ENCODE measurements at places on chromosomes 1 and 21.

GRCh38 chr1:48776393-48777218, at the start of gene BEND5:
TSS of gene BEND5 (minus strand) at chr1:48776891. CDS start at chr1:48776831, 60 bp downstream.
- DNase-seq: no peak

DNA sequence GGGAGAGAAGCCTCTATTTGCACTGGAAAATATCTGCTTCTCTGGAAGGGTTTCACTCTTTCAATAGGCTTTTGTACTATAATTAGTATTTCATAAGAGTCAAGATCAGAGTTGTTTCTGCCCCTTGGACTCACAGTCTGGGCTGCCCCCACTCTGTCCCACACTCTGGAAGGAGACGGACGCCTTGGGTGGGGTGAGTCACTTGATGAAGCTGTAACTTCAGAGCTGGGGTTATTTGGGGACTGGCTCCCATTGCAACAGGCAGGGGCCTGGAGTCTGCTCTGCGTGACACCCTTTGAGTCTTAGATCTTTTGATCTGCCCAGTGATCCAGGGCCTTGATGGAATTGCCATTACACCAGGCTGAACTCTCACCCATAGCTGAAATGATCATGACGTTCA, 4.0 kb upstream of the KCNA10 start:
- no peak for DNase-seq

DNA sequence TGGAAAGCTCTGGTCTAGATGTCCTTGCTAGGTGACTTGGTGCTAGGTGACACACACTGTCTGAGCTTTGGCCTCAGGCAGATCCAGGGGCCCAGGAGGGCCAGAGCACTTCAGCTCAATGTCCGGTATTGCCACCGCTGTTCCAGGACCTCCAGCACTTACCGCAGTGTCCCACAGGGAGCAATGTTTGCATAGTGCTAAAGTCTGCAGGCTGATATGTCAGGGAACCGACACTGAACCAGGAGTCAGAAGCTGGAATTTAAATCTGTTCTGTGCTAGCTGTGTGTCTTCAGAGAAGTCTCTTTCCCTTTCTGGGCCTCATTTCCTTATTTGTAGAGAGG, 19.3 kb downstream of the DHCR24 start:
- no peak for DNase-seq

DNA sequence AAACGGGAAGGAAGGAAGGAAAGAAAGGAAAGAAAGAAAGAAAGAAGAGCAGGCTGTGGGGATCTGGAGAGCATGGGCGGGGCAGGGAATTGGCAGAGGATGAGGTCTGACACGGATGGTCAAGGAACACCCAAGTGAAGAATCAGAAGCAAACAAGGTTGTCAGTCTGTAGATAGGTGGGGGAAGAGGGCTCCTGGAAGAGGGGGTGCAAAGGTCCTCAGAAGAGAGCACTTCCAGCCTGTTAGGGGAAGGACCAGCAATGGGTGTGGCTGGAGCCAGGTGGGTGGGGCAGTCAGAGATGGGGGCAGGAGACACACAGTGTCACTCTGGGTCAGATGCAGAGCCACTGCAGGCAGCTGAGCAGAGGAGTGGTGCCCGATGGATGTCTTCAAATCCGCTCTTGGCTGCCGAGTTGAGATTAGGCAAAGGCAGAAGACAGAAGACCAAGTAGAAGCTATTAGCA, 11.0 kb upstream of the PLA2G2C start:
- DNase-seq: no peak

DNA sequence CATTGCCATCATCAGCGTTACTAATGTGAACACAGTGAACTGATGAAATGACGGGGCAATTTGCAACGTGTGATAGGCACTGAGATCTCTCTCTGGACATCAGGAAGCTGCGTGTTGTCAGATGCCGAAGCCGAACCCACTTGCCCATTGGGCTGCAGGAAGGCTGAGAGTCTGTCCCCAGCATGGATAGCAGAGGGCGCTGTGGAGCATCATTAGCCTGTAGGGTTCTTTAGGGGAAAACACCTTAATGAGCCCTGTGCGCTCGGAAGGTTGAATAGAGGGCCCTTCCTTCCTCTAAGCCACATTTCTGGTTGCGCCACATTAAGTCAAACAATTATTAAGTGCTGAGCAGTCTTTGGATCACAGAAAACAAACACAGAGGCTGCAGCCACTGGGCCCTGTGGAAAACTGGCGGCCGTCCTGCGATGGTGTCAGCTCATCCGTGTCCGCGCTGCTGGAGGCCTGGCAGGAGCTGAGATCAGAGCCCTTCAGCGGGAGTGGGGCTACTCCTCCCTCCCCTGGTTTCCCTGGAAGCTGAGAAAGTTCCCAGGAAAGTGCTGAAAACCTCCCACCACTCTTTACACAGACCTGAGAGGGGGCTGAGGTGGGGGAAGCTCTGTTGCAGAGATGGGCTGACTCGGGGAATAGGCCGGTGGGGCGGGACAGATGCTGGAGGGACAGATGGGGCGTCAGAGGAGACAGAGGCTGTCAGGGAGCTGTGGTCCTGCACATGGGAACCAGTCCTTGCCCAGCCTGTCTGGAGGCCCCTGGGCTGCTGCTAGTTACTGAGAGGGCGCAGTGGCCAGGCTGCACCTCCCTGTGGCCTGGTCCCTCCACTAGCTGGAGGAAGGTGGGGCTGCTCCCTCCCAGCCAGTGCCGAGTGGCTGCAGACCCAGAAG, 12.7 kb downstream of the TFF2 start:
- DNase-seq: peak; percentile 70

DNA sequence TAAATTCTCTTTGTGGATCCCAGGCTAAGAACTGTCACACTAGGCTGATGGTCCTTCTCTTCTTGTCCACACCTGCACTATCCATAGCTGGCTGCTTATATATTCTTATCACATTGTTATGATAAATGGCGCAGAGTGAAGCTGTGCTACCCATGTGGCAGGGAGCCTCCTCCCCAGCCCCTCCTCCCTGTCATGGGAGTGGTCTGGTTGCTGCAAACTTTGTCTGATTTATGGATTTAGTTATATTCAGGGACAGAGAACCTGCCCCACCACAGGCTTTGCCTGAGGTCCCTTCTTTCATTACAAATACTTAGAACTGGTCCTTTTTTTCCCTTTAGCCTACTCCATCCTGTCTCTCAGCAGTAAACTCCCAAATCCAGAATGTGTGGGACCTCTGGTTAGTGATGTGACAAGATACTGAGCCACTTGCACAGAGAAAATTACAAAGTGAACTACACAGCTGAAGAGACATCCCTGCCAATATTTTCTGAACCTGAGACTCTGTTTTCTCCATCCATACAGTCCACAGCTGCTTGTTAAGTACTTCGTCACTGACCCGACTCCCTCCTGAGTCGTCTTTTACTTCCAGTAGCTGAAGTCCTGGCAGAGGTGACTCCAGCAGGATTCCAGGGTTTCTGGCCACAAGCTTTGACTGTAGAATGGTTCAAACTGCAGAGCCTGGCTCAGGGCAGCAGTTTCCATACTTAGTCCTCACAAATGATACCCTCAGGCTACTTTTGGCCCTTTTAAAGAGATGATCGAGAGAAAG, 37.6 kb downstream of the PTGFRN start:
- no peak for DNase-seq

DNA sequence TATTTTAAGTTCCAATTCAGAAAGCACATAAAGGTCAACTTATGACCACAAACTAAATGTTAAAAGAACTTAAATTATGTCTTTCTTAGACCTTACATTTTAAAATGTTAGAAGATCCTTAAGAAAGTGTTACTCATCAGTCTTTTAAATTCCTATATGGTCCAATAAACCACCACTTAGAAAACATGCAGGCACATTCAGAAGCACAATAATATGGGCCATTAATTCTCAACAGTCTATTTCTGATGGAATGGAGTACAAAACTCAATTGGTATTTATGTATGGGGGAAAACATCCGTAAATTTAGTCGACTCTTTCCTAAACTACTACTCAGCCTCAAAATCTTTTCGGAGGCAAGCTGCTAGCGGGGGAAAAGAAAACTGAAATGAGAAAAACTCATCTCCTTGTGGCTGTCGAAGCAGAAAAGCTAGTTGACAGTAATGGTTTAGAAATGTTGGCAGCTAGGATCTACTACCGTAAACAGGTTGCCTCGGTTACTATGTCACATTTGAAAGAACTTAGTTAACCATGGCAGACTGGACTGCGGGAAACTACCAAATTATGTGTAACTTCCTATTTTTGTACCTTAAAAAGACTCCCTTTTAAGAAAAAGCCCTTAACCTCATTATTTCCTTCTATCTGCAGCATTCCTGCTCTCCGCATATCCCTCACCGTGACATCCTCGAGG, 1.0 kb downstream of the TRMT1L start:
- DNase-seq: no peak

DNA sequence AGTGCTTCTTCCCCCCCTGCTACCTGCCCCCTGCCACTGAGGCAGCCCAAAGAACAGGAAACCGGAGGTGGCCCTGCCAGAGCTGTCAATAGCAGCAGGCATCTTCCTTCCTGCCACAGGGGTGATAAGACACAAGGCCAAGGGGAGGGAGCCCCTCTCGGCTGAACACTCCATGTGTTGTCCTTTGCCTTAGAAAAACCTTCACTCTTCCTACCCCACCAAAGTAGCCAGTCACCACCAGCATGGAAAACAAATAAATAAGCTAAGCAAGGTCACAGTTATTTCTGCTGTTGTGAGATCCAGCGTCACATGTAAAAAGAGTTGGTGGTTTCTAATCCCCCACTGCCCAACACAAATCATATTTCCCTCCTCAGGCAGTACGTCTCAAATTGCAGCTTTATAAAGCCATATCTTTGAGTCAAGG, 104.8 kb upstream of the DPT start:
- DNase-seq: peak; percentile 50

DNA sequence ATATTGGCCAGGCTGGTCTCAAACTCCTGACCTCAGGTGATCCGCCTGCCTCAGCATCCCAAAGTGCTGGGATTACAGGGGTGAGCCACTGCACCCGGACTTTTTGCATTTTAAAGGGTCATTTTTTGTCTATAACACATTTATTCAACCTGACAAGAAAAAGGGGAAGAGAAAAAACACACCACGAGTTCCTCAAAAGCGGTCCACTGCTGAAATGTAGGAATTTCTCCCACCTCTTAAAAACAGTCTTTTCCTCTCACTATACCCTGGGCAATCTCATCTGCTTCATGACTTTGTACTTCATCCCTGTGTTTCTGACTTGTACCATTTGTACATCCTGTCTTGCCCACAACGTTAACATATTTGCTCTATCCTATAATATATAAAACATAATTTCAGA, 413.3 kb upstream of the PTBP2 start:
- DNase-seq: no peak

DNA sequence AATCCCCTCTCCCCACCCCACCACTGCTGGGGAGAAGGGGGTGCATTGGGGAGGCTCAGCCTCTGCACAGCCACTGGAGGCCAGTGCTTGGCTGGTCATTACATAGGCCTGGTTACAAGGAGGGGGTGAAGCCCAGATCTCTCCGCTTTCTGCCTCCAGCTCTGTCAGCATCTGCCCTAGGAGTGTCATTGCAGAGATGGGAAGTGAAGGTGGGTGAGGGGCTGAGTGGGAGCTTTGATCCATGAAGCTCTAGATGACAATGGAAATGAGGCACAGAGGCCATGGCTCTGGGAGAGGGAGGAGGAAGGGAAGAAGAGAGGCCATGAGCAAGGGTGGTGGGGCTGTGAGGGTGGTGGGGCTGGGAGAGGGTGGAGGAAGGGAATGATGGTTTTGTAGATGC, 411.6 kb downstream of the MATN1 start:
- DNase-seq: no peak

DNA sequence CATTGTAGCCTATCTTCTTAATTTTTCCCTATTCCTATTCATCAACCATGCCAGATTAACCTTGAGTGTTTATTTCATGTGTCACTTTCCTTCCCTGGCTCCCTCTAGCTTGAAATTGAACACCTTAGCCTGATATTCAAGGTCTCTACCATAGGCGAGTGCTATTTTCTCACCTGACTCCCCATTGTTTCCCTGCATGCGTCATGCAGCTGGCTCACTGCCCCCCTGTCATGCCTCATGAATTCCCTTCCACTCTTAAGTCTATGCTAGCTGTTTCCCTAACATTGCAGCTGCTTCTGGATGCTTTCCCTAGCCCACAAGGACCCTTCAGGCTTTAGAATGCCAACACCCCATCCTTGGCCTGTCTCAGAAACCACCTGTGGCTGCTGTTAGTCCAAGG, 56.7 kb upstream of the CD1D start:
- no peak for DNase-seq

GRCh38 chr1:179447489-179447888, 81.7 kb downstream of the AXDND1 start:
- DNase-seq: no peak

DNA sequence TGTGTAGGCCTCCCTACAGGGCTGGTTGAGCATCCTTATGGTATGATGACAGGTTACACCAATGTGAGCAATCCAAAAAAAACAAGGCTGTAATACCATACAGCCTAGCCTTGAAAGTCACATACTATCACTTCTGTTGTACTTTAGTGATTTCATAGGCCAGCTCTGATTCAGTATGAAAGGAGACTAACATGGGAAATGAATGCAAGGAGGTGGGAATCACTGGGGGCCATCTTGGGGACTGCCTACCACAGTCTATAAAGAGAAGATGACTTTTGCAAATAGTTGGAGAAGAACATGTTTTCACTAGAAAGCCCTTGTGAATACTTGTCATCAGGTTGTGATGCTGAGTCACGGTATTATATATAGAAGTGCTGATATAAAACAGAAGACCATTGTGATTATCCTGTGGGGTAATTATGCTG, 270.7 kb downstream of the S1PR1 start:
- DNase-seq: no peak

DNA sequence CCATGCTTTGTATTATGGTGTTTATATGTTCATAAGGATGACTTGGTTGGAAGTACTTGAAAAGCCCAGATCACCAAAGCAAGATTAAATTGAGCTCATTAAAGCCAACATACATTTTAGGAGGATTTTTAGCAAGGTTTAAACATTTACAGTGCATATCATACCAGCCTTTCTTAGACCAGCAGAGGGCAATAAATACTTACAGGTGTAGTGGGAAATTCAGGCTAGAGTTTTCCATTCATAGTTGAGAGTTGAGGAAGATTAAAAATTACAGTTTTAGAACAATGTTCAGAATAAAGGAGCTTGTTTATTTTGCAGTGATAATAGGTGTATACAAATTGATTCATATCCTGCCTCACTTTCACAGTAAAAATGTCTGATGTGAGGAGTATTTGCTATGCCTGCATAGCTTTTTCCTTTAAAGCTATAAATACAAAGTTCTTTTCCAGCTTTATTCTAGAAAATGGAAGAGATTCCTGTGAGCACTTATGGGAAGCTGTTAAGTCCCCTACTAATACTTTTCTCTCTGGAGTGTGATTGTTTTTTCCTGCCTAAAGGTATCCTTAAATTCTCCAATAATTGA, 35.3 kb downstream of the DTL start:
- DNase-seq: no peak

- DNase-seq: no peak
These were observed 54.9 kb upstream of the B3GALT2 start for GRCh38 chr1:193241132-193241827.

DNA sequence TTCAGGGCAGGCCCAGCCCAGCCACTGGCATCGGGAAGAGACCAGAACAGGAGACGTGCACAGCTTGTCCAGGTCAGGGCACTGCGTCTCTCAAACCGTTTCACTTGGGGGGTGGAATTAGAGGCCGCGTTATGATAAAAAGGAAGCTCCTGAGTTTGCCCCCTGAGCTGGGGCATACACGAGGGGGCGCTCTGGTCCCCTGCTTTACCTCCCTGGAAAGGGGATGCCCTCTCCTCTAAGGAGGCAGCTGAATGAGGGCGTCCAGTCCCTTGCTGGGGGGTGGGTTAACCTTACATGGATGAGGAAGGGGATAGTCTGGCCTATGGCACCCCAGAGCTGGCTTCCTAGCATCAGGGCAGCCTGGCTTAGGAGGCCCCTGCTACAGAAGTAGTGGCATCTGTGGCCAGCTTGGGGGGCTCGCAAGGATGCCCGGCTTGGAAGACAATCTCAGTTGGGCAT, 2.3 kb downstream of the MYOG start:
- no peak for DNase-seq

- DNase-seq: no peak
These were observed 27.9 kb downstream of the CDCP2 start for GRCh38 chr1:54124906-54125305.

All from CMK (cell line).